ENCODE measurements at places on chromosomes 13 and 19. TPM values are rescaled to one million over a fixed set of nuclear protein-coding genes. Genes with fewer than 3 reads are reported as not detected.

GRCh38 chr13:46728777-46729176 lies 68.2 kb downstream of the ESD start:
- no peak overlapping the region for H3K27ac ChIP-seq
- no peaks in the 10 kb centered on the region for H3K27me3 ChIP-seq
- peaks cover 45% of the 10 kb centered on the region for H3K36me3 ChIP-seq

- no peaks in the 10 kb centered on the region for H3K27me3 ChIP-seq
- H3K27ac ChIP-seq, result peak overlapping the region; percentile 95
- peaks cover 71% of the 10 kb centered on the region for H3K4me1 ChIP-seq
- H3K36me3 ChIP-seq, result peaks cover 45% of the 10 kb centered on the region
- peak; percentile 84 for DNase-seq
- peak overlapping the region; percentile 83 for H3K4me3 ChIP-seq
These were observed 1.8 kb upstream of the CDC37 start for GRCh38 chr19:10404888-10405820.

Gene ENOX1
- total RNA-seq, result 0.38 TPM

Gene MBD3L2
- not detected for total RNA-seq

Gene CGB7
- not detected for total RNA-seq

DNA sequence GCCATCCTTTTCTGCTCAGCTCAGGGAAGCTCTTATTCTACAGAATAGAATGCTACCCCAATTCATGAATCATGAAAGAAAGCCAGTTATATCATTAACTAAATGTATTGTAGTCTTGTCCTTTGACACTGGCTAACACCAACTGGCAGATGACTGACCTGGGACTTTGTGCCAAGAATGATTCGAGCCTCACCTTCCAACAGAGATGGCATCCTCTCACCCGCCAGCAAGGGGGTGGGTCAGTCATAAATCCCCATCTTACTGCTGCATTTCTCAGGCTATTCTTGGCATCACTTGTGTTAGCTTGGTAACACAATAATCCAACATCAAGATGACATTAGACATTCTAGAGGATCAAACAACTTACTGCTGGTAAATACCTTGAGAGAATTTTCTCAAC lies 1239.8 kb upstream of the MIR17HG start:
- DNase-seq, result no peak
- H3K4me1 ChIP-seq, result no peaks in the 10 kb centered on the region
- no peak overlapping the region for H3K4me3 ChIP-seq
- H3K27me3 ChIP-seq, result no peaks in the 10 kb centered on the region
- H3K36me3 ChIP-seq, result no peaks in the 10 kb centered on the region

Gene ABHD8
- total RNA-seq, result 12.2 TPM

DNA sequence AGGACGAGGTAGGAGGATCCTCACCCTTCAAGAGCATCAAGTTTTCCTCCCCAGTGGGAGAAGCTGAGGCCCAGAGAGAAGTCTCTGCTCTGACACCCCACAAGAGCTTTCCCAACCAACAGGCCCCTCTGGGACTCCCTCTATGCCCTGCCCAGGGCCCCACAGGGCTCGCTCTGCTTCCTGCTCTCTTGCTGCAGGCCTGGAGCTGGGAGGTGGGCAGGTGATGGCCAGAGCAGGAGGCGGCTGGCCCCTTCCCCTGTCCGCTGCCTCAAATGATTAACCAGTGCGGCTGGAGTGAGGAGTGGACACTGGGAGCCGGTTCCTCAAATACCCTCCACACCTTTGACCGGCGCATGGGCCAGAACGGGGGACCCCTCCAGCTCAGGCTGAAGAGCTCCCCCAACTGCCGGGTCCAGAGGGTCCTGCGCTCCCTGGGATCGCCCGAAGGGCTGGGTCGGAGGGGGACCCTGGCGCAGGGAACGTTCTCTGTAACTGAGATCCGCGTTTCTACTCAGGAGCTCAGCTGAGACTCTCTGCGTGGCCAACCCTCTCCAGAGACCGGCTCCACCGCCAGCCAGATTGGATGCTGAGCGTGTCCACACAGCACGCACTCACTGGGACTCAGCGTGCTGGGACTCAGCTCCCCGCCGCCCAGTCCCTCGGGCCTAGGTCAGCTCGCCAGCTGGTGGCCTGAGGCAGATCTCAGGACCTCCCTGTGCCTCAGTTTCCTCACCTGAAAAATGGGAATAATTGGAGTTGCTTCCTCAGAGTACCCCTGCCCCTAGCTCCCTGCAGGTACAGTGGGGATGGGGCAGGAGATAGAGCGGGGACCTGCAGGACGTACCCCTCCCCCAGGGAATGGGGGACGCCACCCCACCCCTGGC lies 6.7 kb upstream of the ONECUT3 start:
- no peaks in the 10 kb centered on the region for H3K36me3 ChIP-seq
- H3K4me1 ChIP-seq, result peaks cover 20% of the 10 kb centered on the region
- DNase-seq, result no peak
- no peak overlapping the region for H3K27ac ChIP-seq

- peak overlapping the region; percentile 76 for H3K27ac ChIP-seq
- H3K36me3 ChIP-seq, result no peaks in the 10 kb centered on the region
- peaks cover 11% of the 10 kb centered on the region for H3K27me3 ChIP-seq
- no peak for DNase-seq
- peaks cover 19% of the 10 kb centered on the region for H3K4me1 ChIP-seq
- H3K4me3 ChIP-seq, result peak overlapping the region; percentile 40
These were observed 70.7 kb upstream of the GTF3A start for GRCh38 chr13:27353708-27354107.
